ENCODE measurements at places on chromosomes 2 and 18.

- no peak for DNase-seq
Observed at GRCh38 chr18:36155851-36156757, 26.4 kb downstream of the ELP2 start.

- DNase-seq = no peak
Observed at GRCh38 chr2:223925106-223925505, 20.0 kb downstream of the WDFY1 start.

- no peak for DNase-seq
Observed at GRCh38 chr2:113799375-113799774, 42.9 kb upstream of the SLC35F5 start.

DNA sequence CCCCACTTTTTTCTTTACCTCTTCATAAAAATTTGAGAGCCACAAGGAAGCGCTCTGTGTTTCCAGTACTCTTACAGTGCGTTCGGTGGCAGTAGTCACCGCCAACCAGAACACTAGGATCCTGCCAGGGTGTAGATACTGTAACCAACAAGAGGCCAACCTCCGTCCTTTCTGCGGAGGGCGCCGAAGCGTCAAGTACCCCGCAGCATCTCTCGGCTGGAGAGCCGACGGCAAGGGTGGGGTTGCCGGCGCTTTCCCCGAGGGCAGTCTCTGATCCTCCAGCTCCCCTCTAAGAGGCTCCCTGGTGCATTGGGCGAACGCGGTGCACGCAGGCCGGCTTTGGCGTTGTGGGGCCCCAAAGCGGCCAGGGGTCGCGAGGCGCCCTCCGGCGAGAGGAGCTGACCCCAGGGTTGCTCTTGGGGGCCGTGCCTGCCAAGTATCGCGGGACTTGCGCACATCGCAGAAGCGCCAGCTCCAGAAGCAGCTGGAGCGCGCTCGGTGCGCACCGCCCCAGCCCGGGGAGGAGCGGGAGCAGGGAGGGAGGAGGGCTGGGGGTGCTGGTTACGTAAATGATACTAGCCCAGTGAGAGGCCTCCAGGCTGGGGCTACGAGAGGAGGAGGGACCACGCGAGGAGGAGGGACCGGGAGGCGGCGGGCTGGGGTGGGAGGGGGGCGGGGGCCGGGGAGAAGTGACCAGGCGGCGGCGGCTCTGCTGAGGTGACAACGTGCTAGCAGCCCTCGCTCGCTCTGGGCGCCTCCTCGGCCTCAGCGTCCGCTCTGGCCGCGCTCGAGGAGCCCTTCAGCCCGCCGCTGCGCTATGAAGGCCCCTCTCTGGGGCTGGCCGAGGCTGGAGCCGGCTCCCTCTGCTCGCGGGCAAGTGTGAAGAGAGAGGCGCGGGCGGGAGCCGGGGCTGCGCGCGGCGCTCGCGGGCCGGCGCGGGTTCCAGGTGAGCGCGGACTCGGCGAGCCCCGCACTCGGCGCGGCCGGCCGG is at the start of gene GALNT13:
Gene GALNT13 (plus strand): TSS at position 692 of the 991 bp plus-strand sequence.
- no peak for DNase-seq

DNA sequence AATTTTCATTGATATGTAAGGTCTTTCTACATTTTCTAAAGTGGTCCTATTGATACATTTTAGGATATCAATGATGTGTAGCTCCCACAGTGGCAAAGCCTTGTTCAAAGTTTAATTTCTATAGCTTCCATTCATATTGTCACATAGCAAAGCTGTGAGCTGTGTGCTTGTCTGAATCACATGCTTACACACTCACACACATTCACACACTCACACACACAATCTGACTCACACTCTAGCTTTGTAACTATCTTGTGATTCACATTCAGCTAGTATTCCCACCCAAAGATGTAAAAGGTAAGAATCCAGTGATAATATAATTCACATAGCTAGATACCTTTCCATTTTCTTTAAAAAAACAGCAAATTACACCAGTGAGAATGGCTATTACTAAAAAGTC is 58.7 kb downstream of the MAPRE2 start:
- DNase-seq = no peak

DNA sequence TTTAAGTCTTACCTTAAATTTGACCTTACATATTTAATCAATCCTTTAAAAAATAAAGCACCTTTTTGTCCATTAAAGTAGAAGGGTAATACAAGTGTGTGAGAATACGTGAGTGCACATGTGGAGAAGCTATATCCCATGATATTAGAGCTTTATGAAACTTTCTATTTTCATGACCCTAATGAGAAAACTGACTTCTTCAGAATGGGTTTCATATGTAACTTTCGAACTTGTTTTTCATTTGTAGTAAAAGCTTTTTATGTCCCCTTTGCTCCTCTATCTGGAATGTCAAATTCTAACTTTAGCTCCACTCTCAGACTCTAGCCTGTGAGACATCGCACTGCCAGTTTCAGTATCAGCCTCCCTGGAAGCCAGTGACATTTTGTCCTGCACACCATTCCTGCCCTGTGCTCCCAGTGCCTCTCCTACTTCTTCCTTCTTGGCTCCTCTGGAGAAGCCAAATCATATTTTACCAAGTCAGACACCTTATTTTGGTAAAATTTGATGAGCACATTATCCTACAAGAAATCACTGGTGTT is 42.0 kb downstream of the MAPRE2 start:
- DNase-seq = no peak

- no peak for DNase-seq
Observed at GRCh38 chr18:76579301-76579695, 84.3 kb upstream of the ZNF516 start.

GRCh38 chr2:206082298-206082843 is 3.6 kb downstream of the INO80D start:
- no peak for DNase-seq

DNA sequence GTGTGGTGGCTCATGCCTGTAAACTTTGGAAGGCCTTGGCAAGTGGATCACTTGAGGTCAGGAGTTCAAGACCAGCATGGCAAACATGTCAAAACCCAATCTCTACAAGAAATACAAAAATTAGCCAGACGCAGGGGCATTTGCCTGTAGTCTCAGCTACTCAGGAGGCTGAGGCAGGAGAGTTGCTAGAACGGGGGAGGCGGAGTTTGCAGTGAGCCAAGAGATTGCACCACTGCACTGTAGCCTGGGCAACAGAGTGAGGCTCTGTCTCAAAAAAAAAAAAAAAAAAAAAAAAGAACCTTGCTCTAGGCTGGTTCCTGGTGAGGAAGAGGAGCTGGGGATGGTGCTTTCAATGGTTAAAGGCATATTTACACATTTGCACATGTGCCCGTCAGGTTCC is 129.4 kb downstream of the LYPD6B start:
- no peak for DNase-seq

GRCh38 chr2:129802290-129802689 is 177.2 kb upstream of the RAB6C start:
- no peak for DNase-seq

DNA sequence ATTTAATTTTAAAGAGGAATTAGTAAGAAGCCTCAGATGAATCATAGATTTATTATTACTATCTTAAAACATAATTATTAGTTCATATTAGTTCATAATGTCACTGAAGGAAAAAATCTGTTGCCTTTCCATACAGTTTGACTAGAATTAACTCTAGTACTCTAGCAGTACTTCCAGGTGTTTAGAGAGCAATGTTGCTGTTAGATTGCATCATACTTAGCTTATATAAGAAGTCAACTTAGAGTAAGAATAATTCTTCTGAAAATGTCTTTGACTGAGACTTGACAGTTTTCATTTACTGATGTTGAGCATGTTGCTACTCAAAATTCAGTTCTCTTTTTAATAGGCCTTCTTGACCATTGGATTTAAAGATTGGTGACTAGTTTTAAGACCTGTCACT is 4.7 kb downstream of the RAB3GAP1 start:
- no peak for DNase-seq

GRCh38 chr2:118880501-118880900 is 33.1 kb upstream of the EN1 start:
- no peak for DNase-seq

DNA sequence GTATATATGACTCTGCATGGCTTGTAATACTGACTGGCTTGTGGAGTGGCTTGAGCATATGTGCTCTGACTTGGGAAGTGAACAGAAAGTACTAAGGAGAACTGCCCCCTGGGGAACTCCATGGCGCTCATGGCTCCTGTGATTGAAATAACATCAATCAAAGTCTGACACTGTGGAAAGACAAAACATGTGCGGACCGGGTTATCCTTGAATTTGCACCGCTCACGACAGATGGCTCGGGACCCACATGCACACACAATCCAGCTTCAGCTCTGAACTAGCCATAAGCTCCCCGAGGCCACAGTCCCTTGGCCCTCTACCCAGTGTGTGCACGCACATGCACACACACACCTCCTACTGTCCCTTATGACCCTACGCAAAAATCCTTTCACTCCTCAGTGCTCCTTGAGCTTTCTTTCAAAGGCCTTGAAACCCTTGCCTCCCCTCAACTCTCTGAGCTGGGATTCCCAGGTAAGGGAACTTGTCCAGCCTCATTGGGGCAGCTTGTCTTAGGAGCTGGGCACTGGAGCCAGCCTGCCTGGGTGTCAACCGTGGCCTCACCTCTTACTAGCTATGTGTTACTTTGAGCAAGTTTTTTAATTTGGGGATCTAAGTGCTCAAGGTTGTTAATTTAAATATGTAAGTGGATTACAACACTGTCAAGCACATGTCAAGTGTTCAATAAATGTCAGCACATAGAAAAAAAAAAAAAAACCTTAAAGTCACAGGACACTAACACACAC is 43.6 kb downstream of the MRPS5 start:
- DNase-seq = no peak

- no peak for DNase-seq
Observed at GRCh38 chr18:73891572-73892421, 255.8 kb downstream of the FBXO15 start.

- no peak for DNase-seq
Observed at GRCh38 chr2:124339709-124340108, 314.6 kb downstream of the CNTNAP5 start.

DNA sequence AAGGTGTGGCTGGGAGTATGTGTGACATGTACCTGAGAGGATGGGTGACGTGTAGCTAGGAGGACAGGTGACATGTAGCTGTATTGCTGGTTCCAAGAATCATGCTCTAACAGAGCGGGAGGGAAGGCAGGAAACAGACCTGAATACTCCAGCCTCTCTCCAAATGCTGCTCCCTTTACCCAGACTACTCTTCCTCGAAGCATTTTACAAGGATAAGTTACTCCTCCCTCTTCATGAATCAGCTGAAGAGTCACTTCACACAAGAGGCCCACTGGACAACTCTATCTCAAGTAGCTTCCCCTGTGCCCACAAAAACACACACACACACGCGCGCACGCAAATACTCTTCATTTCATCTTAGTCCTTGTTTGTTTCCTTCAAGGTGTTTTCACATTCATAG is 52.6 kb upstream of the KIDINS220 start:
- no peak for DNase-seq

DNA sequence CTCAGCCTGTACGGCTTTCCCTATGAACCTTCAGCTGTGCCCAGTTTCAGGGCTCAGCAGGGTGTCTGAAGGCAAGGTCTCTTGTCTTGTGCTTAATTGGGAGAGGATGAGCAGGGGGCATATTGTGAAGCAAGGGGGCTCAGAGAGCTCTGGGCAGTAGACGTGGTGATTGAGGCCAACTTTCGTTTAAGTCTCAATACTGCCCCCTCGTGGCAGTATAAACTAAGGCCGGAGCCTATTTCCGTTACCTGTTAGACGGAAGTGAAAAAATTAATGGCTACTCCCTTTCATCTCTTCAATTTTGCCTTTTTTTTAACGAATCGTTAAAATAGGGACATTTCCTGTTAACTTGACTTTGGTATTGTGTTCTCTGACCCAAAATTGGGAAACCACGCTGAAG is 193.4 kb downstream of the TDRD15 start:
- DNase-seq = no peak

DNA sequence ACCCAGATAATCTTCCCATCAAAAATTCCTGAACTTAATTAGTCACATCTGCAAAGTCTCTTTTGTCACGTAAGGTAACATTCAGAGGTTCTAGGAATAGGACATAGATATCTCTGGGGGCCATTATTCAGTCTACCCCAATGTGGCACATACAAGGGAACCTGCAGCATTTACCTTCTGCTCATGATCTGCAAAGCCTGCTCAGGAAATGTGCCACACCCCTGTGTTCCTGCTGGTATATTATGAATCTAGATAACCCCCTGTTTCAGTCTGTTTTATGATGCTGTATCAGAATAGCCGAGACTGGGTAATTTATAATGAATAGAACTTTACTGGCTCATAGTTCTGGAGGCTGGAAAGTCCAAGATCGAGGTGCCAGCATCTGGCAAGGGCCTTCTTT is 103.5 kb downstream of the ARL4C start:
- DNase-seq = no peak

DNA sequence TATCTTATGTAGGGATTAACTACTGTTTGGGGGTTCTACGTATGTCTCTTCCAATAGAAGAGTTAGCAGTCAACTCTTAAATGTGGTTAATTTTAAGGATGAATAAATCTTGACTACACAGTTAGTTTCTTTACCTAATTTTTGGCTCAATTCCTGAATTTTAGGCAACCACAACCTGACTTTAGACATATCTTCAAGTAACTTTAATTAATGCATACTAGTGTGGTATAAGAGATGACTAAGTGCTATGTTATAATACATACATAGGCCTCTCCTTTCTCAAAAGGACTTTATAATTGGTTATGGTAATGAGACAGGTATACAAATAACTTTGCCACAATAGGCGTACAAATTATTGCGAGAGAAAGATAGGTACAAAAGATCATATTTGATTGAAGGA is 312.0 kb downstream of the IRS1 start:
- DNase-seq = no peak

GRCh38 chr2:119255760-119256581 is 32.3 kb downstream of the STEAP3 start:
- no peak for DNase-seq

- DNase-seq = no peak
Observed at GRCh38 chr2:58769111-58769863, 528.2 kb upstream of the FANCL start.

- DNase-seq = no peak
Observed at GRCh38 chr2:5694306-5694705, 2.1 kb downstream of the SOX11 start.

GRCh38 chr2:12167525-12168317 is 421.3 kb downstream of the LPIN1 start:
- DNase-seq = no peak

GRCh38 chr18:74921057-74921820 is 287.7 kb downstream of the PTGR3 start:
- DNase-seq = no peak

- DNase-seq = no peak
Observed at GRCh38 chr2:37609782-37610181, 61.7 kb downstream of the CDC42EP3 start.

DNA sequence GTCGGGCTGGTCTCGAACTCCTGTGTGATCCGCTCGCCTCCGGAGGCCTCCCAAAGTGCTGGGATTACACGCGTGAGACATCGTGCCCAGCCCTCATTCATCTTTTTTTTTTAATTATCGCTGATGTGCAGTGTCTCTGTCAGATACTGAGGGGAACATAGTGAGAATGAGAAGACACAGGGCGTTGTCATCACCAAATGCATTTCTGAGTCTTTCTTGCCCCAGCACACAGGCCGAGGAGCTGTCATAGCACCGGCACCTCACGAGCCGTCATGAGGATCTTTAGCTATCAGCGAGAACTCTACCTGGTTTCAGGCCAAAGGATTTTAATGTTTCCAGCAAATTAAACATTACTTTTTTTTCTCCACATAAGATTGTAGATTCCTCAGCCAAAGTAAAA is 548.0 kb upstream of the SOX11 start:
- DNase-seq = no peak
